ENCODE measurements at places on chromosomes 1 and 21.

- no peak for DNase-seq
Measured at GRCh38 chr1:93989601-93990000, 80.4 kb upstream of the GCLM start.

GRCh38 chr1:206921772-206922265, at the start of gene FCMR:
Gene FCMR, minus strand, starts transcription at chr1:206921941. Its CDS starts 87 bp downstream, at chr1:206921854.
- DNase-seq, result no peak

- no peak for DNase-seq
Measured at GRCh38 chr1:98179151-98179773, 258.4 kb upstream of the DPYD start.

DNA sequence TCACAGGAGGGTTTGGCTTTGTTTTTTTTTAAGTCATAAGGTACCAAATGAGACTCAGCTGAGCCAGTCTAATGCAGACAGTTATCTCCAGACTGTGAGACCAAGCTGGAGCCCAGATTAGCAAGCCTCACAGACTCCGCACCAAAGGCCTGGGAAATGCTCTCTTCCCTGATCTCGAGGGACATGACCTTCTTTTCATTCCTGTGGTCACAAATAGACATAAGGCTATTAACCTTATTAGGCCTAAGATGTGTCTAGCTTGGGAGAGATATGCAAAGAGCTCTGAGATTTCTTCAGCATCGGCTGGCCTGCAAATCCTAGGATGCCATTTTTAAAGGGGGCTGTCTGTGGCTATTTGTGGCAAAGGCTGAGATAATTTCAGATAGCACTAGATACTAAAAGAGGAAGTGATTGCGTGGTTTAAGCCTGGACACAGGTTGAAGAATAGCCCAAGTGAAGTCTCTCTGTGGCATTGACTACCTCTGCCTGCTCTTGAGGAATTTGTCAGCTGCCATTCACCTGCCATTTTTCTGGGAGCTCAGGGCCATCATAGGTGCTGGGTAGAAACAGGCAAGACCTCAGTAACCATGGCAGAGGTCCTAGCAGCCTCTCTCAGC, 301.3 kb downstream of the SIPA1L2 start:
- no peak for DNase-seq

DNA sequence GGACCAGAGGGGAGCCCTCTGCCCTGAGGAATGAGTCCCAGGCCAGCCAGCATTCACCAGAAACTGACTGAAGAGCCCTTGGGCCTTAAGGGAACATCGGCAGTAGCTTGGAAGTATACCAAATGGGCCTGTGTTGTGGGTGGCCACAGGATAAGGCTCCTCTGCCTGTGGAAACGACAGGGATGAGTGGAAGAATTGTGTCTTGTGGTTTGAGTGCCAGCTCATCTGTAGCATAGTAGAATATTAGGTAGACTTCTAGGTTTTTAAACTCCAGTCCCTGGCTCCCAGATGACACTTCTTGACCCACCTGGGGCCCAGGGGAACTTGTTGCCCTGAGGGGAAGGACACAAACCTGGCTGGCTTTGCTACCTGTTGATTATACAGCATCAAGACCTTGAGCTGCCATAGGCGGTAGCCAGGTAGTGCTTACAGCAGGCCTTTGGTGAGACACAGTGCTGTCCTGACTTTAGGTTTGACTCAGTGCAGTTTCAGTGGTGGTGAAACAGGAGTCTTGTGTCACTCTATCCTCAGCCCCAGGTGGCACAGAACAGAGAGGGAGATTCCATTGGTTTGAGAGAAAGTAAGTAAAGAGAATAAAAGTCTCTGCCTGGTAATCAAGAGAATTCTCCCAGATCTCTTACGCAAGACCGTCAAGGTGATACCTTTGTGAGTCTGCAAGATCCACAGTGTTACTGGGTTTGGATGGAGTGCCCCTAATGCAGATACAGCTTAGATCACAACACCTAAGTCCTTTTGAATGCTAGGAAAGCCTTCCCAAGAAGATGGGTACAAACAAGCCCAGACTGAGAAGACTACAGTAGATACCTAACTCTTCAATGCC, 50.2 kb downstream of the RABGAP1L start:
- no peak for DNase-seq

GRCh38 chr1:183845681-183846080, 40.8 kb downstream of the RGL1 start:
- no peak for DNase-seq

- no peak for DNase-seq
Measured at GRCh38 chr21:39220150-39220549, 36.9 kb upstream of the PSMG1 start.

DNA sequence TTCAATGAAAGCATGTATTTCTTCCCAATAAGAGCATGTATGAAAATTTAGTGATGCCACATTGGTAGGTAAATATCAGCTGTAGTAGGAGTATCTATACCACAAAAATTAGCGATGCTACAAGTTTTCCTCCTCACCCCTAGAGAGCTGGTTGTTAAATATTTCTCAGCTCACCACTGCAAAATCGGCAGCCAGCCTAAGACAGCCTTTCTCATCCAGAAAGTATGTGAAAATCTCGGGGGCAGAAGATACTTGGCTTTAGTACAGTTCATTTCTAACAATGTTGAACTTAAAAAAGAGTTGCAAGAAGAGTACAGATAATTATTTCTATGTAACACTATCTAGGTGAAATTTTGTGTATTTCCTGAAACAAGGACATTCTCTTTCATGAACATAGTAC, 235.4 kb downstream of the TPR start:
- DNase-seq, result no peak

GRCh38 chr21:14072761-14073535, 137.8 kb downstream of the LIPI start:
- no peak for DNase-seq

DNA sequence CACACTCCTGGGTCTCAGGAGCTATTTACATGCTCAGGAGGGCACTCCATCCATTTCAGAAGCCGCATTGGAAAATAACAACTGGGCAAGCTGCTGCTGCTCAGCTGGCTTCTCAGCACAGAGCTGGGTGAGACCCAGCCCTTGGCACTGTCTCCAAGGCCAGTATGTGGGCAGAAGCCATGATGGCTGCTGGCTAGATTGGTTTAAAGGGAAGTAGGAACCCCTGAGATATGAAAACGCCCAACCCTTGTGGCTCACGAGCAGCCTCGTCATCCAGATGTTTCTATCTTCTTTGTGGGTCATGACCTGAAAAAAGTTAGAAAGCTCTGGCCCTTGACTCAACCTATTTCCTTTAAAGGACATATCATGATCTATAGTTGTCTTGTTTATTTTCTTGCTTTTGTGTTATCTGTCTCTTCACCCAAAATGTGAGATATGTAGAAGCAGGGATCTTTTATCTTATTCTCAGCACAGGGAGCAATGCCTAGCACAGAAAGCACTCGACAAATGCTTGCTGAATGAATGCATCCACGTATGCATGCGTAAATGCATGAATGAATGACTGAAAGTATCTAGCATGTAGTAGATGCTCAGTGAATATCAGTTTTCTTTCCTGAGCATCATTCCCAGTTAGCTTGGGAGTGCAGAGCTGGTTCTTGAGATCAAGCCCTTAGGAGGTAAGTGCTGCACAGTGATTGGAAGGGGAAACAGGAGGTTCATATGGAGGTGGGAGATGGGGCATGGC, 11.6 kb downstream of the MYBPH start:
- DNase-seq, result no peak

DNA sequence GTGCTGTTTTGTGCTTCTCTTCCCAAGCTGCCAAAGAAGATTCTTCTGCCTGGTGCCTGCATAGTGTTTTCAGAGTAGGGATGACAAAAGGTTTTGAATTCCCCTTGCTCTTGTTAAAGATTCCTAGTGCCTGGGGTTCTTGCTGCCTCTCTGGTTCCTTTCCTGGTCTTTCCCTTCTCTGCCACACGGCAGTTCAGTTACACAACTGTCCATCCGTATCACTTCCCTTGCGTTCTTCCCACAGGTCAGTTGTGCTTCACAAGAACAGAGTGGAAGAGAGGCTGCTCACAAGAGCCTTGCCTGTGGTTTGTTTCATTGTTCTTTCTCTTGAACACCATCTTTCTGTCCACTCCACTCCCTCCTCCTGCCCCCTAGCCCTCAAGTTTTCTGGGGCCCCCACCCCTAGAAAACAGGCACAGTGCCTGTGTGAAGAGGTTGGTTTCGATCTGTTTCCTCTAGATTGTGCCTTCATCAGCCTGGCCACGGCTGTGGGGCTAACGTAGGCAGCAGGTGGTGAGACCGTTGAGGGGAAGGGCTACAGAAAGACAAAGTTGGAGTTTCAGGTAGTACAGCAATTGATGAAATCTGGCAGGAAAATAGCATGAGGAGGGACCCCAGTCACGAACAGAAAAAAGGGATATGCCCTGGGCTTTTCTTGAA, 5.8 kb downstream of the VASH2 start:
- no peak for DNase-seq

DNA sequence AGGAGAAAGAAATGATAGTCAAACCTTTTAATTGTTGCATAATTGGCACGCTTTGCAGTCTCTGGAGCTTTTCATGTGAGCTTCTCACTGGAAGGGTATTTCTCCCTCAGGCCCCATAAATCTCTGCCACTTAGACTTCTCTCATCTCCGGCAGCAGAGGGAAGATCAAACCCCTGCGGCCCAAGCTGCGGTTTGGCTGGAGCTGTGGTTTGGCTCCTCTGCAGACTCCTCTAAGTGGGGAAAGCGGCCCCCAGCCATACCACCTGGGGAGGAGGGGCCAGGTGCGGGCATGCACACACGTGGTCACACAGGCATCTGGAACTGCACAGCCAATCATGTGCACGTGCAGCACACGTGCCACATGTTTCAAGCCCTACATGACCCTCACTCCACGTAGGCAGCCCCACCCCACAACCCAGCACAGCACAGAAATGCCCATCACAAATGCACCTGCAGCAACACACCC, 58.3 kb downstream of the UBE2T start:
- DNase-seq, result no peak

DNA sequence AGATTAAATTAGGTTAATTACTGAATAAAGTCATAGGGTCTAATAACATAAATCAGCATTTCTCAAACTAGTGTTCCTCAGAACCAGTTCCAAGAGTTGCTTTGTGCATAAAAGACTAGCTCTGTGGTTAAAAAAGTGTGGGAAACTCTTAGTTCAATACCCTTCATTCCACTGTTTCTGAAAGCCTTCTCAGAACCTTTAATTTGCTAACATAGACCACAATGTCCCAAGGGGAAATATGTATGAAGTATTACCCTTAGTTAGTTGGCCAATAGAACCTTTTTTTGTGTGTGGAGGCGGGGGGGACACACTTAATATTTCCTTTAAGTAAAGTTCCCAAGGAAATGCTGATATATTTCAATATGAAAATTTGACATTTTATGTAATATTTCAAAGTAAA, 20.4 kb downstream of the ODF2L start:
- no peak for DNase-seq

DNA sequence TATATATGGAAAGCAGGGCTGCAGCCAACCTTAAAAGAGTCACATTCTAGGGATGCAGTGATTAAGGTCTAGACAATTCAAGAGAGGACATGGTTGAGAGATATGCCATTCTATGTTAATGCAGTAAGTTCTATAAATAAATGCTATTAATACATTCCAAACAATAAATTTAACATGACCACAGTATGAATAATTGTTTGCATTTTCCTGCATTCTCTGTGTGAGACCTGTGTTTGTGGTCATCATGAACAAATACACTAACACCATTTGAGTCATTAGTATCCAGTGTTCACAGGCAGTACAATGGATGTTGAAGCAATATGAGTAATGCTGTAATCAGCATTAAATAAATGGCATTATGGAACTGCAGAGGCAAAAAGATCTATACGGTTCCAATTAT, 5.5 kb upstream of the ZRANB2 start:
- DNase-seq, result no peak

GRCh38 chr21:45852886-45853400, 128.6 kb upstream of the COL6A1 start:
- no peak for DNase-seq

DNA sequence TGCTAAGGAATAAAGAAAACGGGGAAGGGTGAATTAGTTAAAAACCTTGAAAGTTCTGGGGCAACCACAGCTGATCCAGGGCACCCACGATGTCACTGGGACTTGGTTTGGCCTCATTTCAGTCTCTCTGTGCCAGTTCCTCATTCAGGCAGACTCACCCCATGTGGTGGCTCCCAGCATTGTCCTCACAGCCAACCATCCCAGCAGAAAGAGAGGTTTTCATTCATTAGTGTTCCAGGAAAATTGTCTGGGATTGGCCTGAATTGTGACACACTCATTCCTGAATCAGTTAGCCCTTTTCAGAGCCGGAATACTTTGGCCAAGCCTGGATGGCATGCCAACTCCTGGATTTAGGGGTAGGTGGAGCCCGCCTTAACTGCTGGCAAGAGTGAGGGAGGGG, 367.7 kb downstream of the PRDM2 start:
- no peak for DNase-seq

GRCh38 chr1:41286992-41287391, 44.9 kb upstream of the SCMH1 start:
- no peak for DNase-seq

DNA sequence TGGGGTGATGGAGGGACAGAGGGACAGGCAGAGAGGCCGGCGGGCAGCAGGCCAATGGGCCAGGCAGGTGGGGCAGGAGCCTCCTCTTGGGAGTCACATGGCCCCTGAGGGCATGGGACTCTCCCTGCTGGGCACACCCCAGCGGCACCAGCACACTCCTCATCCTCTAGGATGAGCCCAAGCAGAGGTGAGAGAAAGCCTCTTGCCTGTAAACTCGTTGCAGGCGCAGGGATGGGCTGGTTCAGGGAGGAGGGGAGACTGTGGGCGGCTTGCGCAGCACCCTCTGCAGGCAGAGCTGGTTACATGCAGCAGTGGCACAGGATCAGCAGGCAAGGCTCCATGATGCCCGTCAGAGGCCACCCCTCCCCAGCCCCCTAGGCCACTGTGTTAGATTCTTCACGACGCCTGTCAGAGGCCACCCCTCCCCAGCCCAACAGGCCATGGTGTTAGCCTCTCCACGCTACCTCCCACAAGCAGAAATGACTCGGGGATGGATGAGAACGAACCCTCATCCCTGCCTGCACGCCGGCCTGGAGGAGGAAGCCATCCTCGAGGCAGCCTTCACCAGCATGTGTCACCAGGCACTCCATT, 209.7 kb upstream of the VAMP3 start:
- no peak for DNase-seq

DNA sequence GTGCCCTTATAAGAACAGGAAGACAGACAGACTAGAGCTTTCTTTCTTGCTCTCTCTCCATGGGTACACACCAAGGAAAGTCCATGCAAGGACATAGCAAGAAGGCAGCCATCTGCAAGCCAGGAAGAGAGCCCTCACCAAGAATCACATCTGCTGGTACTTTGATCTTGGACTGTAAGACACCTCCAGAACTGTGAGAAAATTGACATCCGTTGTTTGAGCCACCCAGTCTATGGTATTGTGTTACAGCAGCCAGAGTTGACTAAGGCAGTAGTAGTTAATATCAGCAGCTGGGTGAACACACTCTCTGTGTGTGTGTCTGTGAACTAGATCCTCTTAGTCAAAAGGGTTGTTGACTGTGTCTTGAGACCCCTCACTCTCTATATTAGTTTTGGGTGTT, 53.8 kb upstream of the PPP2R5A start:
- no peak for DNase-seq

DNA sequence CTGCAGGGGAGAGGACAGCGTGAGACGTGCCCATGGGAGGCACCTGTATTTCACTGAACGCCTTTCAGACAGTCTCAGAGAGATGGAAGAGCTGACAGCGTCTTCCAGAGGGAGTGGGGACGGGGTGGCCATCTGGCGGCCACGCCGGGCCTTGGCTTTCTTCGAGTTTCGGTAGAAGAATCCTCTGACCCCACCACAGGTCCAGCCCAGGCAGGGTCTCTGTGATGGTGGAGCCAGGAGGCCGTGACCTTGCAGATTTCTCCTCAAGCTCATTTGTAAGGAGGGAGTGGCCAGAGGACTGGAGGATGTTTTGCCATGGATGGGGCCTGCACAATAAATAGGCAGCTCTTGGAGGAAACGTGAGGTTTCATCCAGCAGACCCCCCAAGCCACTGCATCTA, 47.6 kb upstream of the ADARB1 start:
- no peak for DNase-seq
